ENCODE measurements at places on chromosomes 1 and 21.

- DNase-seq = no peak
Measured at GRCh38 chr1:204221271-204221670, 7.5 kb upstream of the GOLT1A start.

GRCh38 chr1:44609412-44609767 lies 64.9 kb downstream of the TMEM53 start:
- no peak for DNase-seq

GRCh38 chr1:40067023-40067422 lies 26.5 kb downstream of the CAP1 start:
- DNase-seq = no peak

- no peak for DNase-seq
Measured at GRCh38 chr1:23558140-23558871, 995 bp downstream of the ID3 start.

- no peak for DNase-seq
Measured at GRCh38 chr1:19533626-19534025, 48.3 kb upstream of the CAPZB start.

- DNase-seq = no peak
Measured at GRCh38 chr1:212237651-212238050, 47.6 kb upstream of the PPP2R5A start.

- DNase-seq = no peak
Measured at GRCh38 chr1:36397083-36397377, 678 bp downstream of the LSM10 start.

DNA sequence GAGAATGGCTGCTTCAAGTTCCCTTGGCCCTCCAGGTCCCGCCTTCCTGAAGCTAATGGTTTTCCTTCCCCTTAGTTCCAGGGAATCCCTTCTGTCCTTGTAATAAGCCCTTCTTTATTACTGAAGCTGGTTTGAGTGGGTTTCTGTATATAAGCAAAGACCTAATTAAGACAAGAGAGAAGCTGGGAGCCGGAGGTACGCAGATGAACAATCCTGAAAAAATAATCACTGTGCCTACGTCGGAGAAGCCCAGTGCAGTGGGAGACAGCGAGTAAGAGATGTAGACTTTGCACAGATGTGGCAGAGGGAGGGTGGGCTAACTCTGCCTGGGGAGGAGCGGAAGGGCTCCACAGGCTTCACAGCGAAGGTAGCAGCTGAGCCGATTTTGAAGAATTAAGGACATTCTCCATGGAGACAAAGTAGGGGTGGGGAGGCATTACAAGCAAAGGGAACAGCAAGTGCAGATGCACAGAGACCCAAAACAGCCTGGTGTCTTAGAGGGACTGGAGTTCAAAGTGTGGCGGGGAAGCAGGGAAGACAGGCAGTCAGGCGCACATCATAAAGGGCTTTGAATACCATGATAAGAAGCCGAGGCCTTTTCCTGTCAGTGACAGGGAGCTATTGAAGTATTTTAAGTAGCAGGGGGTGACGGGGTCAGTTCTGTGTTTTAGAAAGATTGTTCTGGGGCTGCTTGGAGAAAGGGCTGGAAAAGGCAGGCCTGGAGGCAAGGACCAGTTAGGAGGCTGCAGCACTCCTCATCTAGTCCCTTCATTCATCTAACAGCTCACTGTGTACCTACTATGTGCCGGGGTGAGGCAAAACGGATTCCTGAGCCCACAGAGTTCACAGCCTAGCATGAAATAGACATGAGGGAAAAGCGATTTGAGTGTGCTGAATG lies 6.5 kb downstream of the RIMS3 start:
- no peak for DNase-seq

DNA sequence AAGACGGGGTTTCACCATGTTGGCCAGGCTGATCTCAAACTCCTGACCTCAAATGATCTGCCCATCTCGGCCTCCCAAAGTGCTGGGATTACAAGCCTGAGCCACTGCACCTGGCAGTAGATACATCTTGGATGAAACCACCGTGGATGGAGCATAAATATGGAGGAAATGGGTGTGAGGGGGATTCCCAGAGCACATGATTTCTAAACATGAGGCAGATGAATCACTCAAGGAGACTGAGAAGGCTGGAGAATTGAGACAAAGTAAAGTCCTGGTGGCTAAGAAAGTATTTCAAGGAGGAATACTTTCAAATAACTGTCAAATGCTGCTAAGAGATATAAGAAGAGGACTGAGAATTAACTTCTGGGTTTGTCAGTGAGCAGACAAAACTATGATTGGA lies 5.4 kb upstream of the PGBD5 start:
- no peak for DNase-seq

- DNase-seq = no peak
Measured at GRCh38 chr1:92399076-92399475, 87.6 kb downstream of the GFI1 start.

DNA sequence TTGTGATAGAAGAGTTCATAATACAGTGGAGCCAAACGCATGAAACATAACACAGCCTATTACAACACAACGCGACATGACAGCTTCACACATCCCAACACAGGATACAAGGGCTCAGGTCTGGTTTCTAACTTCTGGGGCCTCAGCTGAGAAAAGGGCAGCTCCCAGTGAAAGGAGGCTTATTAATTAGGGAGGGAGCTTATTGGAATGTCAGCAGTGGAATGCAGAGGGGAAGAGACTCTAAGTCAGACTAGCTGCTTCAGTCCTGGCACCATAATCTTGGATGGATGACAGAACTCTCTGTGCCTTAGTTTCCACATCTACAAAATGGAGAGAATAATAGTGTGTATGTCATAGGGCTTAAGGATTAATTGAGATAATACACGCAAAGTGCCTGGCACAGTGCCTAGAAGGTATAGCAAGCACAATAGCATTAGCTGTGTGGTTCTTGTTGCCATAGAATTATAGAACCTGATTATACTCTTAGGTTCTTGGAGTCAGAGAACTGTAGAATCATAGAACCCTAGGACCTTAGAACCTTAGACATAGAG lies 22.7 kb upstream of the SLC2A1 start:
- no peak for DNase-seq

DNA sequence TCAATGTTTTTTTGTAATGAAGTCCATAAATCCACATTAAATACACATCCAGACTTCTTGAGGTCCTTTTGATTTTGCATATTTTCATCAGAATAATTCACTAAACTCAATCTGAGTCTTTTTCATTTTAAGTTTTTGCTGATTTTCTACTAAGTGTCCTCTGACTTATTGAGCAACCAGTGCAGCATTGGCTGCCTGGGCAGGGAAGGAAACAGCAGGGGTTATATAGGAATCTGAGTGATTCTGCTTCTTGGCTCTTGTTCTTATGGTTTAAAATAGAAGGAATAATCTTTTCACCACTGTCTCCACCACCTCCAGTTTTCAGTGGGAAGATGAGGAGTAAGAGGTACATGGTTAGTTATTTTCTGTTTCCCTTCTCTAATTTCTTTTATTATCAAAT lies 88.4 kb downstream of the ST6GALNAC5 start:
- DNase-seq = no peak

GRCh38 chr21:37568916-37569315 lies 202.3 kb downstream of the DYRK1A start:
- DNase-seq = no peak

DNA sequence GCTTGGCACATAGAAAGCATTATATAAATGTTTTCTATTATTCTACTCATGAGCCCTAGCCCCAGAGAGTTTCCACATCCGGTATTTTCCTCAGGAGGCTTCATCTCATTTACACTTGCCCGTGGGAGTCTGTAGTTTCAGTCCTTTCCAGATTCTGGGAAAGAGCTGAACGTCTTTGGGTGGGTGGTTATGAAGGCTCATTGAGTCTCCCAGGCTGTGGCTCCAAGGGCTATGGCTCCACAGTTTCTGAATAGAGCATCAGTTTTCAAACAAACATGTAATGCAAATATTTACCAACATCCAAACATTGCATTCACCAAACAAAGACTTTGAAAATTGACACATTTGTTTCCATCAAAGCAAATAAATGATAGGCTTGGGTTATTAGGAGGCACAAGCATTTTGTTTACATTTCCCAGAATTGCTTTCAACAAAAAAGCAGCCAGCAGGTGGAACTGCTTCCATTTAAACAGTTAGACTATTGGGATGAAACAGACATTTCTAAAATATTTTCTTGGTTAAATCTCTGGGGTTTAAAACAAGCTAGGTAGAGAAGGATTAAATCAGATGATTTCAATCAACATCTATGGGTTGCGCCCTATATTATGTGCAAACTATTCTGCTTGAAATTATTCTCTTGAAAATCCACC lies 1.3 kb upstream of the LEMD1 start:
- DNase-seq = peak; percentile 42

GRCh38 chr1:79105500-79105899 lies 99.0 kb upstream of the ADGRL4 start:
- DNase-seq = no peak

GRCh38 chr1:40877698-40878097 lies 15.5 kb upstream of the CITED4 start:
- no peak for DNase-seq
